ENCODE measurements at places on chromosomes 2 and 18.

GRCh38 chr2:183185534-183185933 lies 61.3 kb downstream of the NUP35 start:
- DNase-seq = no peak

GRCh38 chr2:182372661-182373060 lies 54.2 kb downstream of the PDE1A start:
- peak; percentile 43 for DNase-seq

GRCh38 chr18:34357944-34358580 lies 133.3 kb upstream of the NOL4 start:
- no peak for DNase-seq

GRCh38 chr2:76270096-76270710 lies 559.5 kb upstream of the GCFC2 start:
- DNase-seq = no peak

- DNase-seq = peak; percentile 95
Observed at GRCh38 chr2:240457223-240458043, 22.0 kb downstream of the GPC1 start.

- no peak for DNase-seq
Observed at GRCh38 chr2:217360781-217361482, 501.1 kb upstream of the TNP1 start.

DNA sequence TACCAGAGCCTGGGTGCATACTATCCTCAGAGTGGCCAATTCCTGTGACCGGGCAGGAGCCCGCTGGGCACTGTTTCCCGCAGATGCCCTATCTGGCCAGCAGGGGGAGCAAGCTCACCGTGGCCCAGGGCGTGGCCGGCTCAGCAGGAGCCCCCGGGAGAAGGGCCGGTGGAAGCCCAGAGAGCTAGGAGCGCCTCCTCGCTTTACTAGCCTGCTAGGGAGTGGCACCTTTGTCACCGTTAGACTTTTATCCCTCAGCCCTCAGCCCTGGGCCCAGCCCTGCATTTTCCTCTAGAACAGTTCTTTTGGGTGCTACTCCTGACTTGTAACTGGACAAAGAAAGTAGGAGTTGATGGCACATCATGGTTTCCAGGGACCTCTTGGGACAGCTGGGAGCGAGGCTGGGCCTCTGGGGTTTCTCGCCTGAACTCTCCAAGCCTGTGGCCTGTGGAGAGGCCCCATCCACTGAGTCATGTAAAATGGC lies 24.0 kb downstream of the TMEM177 start:
- peak; percentile 48 for DNase-seq

DNA sequence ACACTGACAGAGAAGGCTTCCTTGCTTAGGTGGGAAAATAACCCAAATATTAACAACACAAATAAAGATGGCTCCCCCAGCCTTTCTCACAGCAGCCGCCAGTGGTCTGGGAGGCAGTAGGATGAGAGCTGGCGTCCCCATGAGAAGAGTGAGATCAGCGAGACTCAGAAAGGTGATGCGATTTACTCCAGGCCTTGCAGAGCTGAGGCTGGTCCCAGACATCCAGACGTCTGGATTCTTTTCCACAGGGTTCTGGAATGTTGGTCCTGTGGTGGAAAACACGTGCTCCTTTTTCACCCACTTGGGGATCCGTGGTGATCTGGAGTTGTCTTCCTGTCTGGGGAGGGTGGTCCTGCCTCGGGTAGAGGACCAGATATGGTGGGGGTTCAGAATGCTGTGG lies 190.6 kb downstream of the CTIF start:
- DNase-seq = no peak

DNA sequence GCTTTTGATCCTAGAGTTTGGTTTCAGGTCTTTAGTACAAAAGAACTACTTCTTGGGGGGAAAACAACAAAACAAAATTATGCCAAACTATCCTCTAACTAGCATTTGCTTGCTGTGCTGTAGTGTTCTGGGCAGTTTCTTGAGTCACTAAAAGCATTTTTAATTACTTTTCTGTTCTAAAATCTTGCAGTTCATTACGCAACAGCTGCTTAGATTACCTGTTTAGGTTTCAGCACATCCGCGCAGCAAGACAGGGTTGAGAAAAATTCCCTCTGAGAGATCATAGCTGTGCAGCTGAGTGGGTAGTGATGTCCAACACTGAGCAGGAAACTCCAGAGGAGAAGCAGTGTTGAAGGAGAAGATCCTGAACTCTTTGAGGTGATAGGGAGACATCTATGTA lies 9.0 kb downstream of the DAW1 start:
- DNase-seq = peak; percentile 50

DNA sequence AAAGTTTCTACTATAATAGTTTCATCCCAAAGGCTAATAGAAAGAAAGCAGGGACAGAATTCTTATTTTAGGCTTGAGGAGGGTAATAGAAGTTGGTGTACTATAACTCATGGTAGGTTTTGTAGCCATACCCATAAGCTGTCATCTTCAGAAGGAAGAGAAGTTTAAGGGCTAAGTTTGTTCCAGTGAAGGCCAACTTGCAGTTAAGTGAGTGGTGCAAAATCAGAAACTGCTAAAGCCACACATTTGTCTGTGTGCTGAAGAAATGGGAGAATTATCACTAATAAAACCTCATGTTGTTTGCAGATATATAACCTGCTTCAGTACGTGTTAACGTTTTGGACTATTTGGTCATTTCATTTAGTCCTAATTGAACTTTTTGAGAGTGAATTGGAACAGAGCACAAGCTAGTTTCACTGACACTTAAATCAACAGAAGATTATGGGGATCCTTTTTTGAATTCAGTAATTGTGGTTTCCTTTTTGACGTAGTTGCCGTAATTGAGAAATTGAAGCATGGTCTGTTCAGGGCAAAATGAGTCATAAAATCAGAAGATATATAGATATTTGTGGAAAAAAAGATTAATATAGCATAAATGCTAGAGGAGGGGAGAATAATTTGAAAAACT lies 69.1 kb downstream of the PHLPP1 start:
- no peak for DNase-seq

DNA sequence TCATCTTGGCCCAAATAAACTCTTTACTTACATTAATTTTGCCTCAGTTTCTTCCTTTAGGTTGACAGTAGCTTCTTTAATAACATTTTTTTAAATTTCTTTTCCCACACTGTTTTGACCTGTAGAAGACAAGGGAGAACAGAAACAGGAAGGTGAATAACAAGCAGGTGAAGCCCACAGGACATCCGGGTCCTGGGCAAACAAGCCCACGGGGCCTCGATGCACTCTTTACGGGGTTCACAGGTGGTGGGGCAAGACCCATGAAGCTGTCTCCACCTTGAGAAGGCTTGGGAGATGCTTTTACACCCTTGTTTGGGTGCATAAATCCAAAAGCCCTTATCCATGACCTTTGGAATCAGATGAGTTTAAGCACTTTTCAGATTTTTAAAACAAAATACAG lies 301.0 kb upstream of the MGAT5 start:
- DNase-seq = no peak

DNA sequence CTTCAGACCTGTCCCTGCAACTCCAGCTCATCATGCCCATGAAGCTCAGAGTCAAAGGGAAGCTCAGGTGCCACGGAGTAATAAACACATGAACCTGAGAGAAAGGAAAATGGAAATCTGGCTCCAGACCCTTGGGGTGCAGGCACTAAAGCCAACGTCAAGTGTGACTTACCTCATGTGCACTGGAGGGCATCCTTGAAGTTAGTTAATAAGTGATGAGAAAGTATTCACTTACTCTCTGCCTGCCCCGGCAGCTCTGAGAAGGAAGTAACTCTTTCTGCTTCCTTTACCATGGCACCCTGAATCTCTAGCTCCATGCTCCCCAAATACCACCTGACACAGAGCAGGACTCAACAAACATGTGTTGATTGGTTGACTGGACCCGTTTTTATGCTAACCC lies 21.4 kb upstream of the AGAP1 start:
- DNase-seq = no peak

DNA sequence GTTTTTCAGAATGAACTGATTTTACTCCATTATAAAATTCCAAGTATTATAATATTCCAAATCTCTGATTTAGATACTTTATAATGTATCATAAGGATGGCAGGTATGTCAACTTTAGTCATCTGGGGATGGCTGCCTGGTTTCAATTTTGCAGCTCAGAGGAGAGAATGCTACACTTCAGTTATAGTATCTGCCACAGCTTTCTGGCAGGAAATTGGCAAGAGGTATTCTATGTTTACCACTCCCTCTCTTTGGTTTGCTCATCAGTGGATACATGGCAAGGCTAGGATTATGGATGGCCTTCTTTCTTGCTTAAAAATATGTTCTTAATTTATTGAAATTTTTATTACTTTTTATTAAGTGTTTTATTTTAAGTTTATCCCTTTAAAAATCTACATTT lies 67.0 kb upstream of the TNFRSF11A start:
- DNase-seq = no peak

- DNase-seq = peak; percentile 39
Observed at GRCh38 chr2:238914648-238915015, 66.7 kb downstream of the TWIST2 start.

- DNase-seq = peak; percentile 68
Observed at GRCh38 chr2:200369886-200370285, 63.4 kb downstream of the SPATS2L start.

GRCh38 chr2:64770137-64770780 lies 116.5 kb upstream of the SERTAD2 start:
- no peak for DNase-seq

- no peak for DNase-seq
Observed at GRCh38 chr2:3079466-3079865, 298.2 kb downstream of the EIPR1 start.

DNA sequence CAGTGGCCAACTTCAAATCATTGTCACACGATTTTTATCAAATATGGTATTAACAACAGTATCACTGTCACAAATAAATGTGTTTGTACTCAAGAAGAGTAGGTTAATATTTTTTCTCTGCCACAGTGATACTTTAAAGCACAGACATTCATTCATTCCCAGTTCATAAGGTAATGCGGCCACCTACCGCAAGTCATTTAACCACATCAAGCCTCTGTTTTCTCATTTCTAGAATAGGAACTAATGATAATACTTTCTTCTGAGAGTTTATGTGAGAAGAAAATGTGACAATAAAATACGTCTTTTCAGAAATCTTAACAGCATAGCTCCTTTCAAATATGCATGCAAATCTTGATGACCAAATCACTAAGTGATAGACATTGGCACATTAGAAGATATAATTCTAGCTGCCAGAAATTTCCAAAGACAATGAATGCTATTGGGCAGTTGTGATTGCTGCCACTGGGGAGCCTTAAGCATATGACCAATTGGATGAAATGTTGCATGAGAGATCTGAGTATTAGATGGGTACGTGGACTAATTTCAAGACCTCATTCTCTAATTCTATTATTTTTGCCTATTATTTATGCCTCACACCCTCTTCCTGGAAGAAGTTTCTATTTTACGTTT lies 430.9 kb downstream of the PID1 start:
- DNase-seq = no peak

DNA sequence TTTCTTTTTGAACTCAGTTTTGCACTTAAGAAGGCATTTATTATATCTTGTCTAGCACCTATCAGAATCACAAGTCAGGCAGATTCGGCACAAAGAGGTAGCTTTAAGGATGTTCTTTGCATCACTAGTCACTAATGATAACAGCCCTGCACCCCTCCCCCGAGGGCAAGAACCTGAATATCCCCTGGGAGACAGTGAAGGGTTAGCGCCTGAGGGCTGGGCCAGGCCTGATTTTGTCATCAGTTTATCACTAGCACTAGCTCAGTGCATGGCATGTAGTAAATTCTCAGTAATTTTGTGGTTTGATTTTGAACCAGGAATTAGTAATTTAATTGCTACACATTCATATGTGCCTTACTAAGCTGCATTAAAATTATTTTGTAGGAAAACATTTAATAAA lies 23.9 kb upstream of the HS6ST1 start:
- peak; percentile 10 for DNase-seq

GRCh38 chr18:48129621-48130082 lies 199.2 kb upstream of the SMAD2 start:
- DNase-seq = no peak

DNA sequence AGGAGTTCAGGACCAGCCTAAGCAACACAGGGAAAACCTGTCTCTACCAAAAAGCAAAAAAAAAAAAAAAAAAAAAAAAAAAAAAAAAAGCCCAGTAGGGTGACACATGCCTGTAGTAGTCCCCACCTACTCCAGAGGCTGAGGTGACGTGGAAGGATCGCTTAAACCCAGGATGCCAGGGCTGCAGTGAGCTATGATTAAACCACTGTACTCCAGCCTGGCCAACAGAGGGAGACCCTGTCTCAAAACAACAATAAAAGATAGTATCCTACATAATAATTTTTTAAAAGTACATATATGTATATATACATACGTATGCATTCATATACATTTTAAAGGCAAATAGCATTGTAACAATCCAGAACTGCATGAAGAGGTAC lies 51.7 kb downstream of the SOS1 start:
- DNase-seq = peak; percentile 4

DNA sequence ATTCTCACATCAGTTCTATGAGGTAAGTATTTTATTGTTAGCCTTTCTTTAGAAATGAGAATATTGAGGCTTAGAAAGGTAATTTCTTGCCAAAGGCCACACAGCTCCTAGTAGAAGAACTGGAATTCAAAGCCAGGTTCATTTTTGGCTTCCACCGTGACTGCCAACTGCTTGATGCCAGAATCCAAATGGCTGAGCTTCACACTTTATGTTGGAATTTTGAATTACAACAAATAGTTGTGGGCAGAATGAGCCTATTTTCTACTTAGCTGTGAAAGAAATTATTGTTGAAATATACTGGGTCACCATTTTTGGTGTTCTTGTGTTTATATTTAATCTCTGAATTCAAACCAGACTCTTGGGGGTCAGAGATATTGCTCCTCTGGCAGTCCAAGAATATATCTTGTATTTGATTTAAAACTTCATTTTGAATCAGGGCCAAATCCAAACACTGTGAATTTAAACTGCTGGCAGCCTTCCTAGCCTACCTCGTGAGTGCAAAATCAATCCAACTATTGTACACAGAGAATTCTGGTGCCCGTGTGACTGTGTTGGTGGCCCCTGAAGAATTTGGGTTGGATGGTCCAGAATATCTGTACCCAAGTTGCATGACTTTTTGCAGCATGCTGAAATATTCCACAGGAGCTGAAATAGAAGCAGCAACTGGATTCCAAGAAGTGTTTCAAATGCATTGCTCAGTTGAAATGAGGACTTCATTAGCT lies 35.6 kb upstream of the LPIN1 start:
- no peak for DNase-seq

GRCh38 chr18:50014606-50015005 lies 180.3 kb downstream of the MYO5B start:
- DNase-seq = no peak

- no peak for DNase-seq
Observed at GRCh38 chr18:43589611-43590151, 312.4 kb upstream of the SYT4 start.

- no peak for DNase-seq
Observed at GRCh38 chr2:234254783-234255521, 204.4 kb downstream of the SPP2 start.

- DNase-seq = no peak
Observed at GRCh38 chr2:133317178-133317577, 251.1 kb downstream of the NCKAP5 start.

- DNase-seq = no peak
Observed at GRCh38 chr2:160581035-160581434, 87.4 kb upstream of the RBMS1 start.
